ENCODE measurements at places on chromosomes 5 and 9. TPM values are rescaled to one million over a fixed set of nuclear protein-coding genes. Genes with fewer than 3 reads are reported as not detected.

Gene FGF18
- polyA plus RNA-seq, result not detected

Gene BSPRY
- 1.2 TPM for polyA plus RNA-seq

Gene RMRP
- polyA plus RNA-seq, result not detected

Gene UGT3A2
- polyA plus RNA-seq, result not detected

Gene PAX5
- not detected for polyA plus RNA-seq

Gene ROPN1L
- 1.6 TPM for polyA plus RNA-seq

Gene TBC1D9B
- polyA plus RNA-seq, result 20.8 TPM

Gene CCDC192
- not detected for polyA plus RNA-seq

Gene ENHO
- polyA plus RNA-seq, result 0.19 TPM

Gene SNCAIP
- not detected for polyA plus RNA-seq

DNA sequence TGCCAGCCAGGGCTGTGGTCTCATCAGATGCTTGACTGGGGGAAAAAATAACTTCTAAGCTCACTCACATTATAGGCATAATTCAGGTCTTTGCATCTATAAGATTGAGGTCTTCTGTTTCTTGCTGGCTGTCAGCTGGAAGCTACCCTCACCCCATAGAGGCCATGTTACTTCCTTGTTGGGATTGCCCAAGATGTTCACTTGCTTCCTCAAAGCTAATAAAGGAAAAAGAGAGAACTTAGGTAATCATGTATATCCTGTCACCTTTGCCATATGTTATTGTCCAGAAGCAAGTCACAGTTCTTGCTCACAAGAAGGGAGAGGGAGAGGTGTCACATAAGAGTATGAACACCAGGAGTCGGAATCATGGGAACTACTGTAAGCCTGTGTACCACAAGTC is 38.7 kb upstream of the ANKRD34B start:
- no peak for DNase-seq

- DNase-seq, result no peak
Measured at GRCh38 chr9:1604942-1605560, 410.1 kb upstream of the SMARCA2 start.

DNA sequence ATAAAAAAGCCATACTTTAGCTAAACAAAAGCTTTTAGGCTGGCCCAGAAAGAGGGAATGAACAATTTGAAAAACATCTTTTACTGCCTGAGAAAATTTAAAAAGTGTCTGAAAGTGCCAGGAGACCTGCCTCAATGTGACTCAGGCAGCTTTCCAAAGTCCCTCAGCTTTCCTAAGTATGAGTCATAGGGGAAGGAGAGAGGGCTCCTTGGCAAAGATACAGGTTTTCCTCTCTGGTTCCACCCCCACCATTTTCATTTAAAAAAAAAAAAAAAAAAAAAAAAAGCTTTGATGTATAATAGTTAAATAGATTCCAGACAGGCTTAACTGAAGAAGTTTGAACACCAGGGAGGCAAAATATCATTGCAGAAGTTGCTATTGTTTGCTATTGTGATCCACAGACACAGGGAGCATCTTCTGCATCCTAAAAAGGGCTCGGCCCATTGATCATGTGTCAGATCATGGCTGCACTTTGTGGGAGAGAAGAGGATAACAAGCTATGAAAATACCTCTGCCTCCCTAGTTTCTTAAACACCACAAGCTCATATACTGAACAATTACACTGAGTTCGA is 71.5 kb downstream of the MRPS27 start:
- no peak for DNase-seq

DNA sequence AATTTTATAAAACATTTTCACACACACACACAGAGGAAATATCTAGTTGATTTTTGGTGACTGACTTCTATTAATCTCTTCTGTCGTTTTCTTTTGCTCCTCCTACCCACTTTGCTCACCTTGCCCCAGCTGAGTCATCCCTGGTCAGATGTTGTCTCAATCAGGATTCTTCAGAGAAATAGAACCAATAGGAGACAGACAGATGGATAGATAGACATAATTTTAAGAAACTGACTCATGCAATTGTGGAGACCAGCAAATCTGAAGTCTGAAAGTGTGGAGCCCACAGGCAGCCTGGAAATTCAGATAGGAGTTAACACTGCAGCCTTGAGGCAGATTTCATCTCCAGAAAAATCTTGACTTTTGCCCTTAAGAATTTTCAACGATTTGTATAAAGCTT is 37.0 kb upstream of the PIK3R1 start:
- DNase-seq, result no peak

DNA sequence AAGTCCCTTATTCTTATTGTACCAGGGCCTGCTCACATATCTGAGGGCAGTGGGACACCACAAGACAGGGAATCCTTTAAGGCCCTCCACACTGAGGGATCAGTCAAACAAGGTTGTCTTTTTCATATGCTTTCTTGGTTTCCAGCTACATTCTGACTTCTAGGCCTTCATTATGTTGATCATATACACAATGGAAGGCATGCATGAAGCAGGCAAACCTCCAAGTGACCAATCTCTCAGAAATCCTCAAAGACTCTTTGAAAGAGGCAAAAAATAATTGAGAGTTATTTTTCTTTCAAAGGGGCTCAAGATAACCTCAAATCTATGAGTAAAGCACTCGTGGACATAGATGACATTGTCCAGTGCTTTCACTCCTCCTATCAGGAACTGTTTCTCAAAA is 1195.9 kb upstream of the ACO1 start:
- no peak for DNase-seq

GRCh38 chr9:116504893-116505480 is 182.1 kb upstream of the TRIM32 start:
- no peak for DNase-seq

- no peak for DNase-seq
Measured at GRCh38 chr5:91026466-91026865, 356.7 kb downstream of the ARRDC3 start.

GRCh38 chr9:4537581-4537980 is 47.3 kb downstream of the SLC1A1 start:
- no peak for DNase-seq

DNA sequence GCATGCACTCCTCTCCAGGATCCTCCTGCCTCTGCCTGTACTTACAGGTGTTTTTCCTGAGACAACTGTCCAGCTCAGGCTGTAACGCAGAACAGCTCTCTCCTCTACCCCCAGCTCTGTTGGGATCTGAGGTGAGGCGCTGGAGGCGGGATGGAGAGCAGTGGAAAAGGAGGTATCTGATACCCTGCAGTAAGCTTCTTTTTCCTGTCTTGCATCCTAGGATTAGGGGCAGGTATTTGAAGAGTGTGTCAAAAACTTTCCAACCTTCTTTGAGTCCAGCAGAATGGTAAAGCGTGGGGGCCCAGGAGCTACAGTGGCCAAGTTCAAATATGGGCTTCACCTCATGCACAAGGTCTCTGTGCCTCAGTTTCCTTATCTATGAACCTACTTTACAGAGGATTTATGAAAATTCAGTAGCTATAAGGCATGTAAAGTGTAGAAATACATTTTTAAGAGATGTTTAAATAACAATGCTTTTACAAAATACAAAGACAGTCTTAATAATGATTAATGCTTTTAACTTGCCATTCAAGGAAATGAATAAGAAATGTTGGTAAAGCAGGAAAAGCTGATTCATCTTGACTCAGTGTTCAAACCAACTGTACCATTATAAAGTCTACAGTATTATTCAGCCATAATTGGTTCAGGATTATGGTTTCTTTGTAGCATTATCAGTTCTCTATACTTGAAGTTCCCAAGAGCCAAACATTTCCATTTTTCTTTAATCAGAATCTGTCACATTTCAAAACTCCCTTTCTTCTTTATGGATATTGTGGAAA is 26.1 kb downstream of the MAP1B start:
- no peak for DNase-seq

GRCh38 chr5:173448856-173449255 is 120.6 kb upstream of the STC2 start:
- no peak for DNase-seq

GRCh38 chr9:2332663-2333062 is 288.9 kb upstream of the VLDLR start:
- no peak for DNase-seq

GRCh38 chr9:127809002-127809539 is 6.4 kb downstream of the FPGS start:
- no peak for DNase-seq
